ENCODE measurements at places on chromosomes 16 and 17. TPM values are rescaled to one million over a fixed set of nuclear protein-coding genes. Genes with fewer than 3 reads are reported as not detected.

GRCh38 chr16:8565498-8565897 lies 24.8 kb downstream of the TMEM114 start:
- DNase-seq = no peak

DNA sequence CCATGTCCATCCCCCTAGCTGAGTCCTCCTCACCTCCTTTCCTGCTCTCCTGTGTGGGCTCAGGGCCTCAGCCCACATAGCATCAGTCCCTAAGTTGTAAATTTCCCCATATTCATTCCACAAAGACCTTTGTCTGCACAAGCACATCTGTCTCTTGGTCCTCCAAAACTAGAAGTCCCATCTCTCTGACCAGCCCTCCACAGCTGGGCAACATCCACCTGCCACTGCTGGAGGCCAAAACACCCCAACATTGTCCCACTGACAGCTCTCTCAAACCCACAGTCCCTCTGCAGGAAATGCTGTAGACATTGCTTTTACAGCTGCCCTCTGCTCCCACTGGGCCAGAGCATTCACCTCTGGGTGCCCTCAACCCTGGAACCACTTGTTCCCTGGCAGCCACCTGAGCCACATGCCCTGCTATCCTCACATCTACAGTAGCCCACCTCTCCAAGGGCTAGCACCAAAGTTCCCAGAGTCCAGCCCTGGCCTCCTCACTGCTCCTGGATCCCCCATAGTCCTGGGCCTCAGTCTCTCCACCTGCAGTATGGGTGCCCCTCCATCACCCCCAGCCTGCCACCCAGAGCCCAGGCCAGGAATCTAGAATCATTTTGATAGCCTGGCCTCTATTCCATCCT lies 1722.7 kb downstream of the TP53TG3F start:
- no peak for DNase-seq

DNA sequence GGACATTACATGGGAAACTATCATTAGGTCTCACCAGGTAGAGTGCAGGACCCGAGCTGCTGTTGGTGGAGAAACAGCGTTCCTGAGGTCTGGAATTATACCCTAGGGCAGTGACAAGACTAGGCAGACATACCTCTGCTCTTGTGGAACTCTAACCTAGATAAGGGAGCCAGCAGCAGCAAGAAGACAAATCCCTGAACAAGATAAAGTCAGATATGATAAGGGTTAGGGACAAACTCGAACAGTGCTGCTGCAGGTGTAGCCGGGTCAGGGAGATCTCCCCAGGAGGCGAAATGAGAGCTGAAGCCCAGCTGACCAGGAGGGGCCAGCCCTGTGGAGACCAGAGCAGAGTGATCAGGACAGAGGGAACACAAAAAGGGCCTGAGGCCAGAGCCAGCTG lies 34.7 kb downstream of the ARSG start:
- no peak for DNase-seq

- DNase-seq = no peak
These were observed 17.0 kb upstream of the DNASE1 start for GRCh38 chr16:3637371-3637923.

The CORO6 gene
- 3.1 TPM for total RNA-seq

The CBLN1 gene
- total RNA-seq = not detected

The MYADML2 gene
- total RNA-seq = not detected

The SNN gene
- total RNA-seq = 8.6 TPM

The CDH3 gene
- total RNA-seq = 0.23 TPM

Measured in activated T-helper 2 cell treated with anti-CD3 and anti-CD28 coated beads, Interferon-gamma antibody, Interleukin-2, Interleukin-4, amounts not matched to agents 10 μg/mL and 5 μg/mL and 100 μg/mL, durations not matched to agents 14 hours and 24 hours and 36 hours (primary cell).